GM10248 (cell line): ENCODE measurements at places on chromosomes 4 and X.

- no peak for DNase-seq
Observed at GRCh38 chr4:17367201-17367600, 144.7 kb downstream of the QDPR start.

- no peak for DNase-seq
Observed at GRCh38 chr4:16588149-16588548, 310.3 kb downstream of the LDB2 start.

DNA sequence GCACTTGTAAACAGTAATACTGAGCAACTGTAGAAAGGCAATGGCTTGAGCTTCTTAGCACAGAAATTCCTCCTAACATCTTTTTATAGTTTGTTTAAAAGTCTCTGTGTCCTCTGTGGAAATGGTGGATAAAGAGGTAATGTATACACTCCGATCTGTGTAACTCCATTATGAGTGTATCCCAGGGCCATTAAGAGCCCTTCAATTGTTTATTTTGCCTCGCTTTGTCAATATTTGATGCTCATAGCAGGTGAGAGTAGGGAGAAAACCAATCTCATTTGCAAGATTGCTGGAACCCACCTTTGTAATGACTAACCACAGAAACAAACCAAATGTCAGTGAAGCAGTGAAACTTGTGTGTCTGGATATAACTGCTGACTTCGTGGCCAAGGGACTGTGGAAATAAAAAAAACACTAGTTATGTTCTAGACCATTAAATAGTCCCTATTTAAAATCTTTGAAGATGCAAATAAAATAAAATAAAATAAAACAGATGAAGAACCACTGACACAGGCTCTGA lies 598.2 kb upstream of the BOD1L1 start:
- DNase-seq, result no peak

DNA sequence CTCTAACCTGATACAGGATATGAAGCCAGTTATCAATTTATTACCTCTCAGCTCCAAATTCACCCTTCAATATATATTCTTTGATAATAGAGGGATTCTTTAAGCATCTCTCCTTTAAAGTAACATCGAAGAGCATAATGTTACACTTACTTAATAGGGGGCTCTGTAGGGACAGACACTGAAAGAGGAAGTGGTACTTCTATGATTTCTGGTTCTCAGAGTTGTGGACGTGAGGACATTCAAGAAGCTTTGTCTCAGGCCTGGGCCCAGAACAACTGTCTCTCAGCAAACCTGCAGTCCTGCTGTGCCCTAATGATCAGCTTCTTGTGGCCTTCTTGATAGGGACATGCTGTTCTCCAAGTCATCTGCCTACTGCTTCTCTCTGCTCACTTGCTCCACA lies 4.2 kb upstream of the ZXDB start:
- DNase-seq, result peak; percentile 8

GRCh38 chr4:105622269-105622668 lies 69.8 kb downstream of the ARHGEF38 start:
- no peak for DNase-seq

GRCh38 chr4:14143892-14144291 lies 516.4 kb upstream of the BOD1L1 start:
- no peak for DNase-seq

DNA sequence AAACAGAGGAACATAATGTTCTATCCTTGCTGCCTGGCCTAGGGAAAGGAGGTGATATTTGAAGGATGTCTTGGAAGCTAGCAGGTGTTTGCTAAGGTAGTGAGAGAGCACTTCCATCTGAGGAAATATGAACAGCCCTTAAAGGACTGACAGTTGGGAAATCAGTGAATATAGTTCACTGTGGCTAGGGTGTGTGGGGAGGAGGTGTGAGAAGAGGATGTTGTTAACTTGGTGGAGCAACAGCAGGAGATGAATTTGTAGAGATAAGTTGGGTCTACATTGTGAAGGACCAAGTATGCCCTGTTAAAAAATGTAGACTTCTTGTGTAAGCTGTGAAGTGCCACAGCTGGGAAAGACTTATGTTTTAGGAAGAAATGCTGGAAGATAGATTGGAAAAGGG lies 25.5 kb downstream of the TBC1D19 start:
- DNase-seq, result no peak

GRCh38 chr4:125849869-125850268 lies 535.1 kb downstream of the FAT4 start:
- DNase-seq, result no peak

DNA sequence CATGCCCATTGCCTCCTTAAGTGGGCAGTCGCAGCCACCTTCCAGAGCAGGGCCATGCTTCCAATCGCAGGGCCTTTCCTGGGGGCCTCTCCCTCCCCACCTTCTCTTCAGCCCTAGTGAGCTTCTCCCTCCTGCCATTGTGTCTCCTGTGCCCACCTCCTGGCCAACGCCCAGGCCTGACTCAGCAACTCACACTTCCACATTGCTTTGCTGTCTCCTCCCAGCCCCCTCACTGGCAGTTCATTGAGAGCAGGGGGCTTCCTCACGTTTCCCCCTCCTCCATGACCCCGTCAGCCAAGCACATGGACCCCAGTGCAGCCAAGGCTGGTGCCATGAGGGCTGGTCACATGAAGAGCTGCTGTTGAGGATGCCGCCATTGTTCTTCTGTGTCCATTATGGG lies 25.9 kb downstream of the HTRA3 start:
- DNase-seq, result no peak

GRCh38 chr4:7000421-7001176 lies 42.6 kb upstream of the TADA2B start:
- no peak for DNase-seq

DNA sequence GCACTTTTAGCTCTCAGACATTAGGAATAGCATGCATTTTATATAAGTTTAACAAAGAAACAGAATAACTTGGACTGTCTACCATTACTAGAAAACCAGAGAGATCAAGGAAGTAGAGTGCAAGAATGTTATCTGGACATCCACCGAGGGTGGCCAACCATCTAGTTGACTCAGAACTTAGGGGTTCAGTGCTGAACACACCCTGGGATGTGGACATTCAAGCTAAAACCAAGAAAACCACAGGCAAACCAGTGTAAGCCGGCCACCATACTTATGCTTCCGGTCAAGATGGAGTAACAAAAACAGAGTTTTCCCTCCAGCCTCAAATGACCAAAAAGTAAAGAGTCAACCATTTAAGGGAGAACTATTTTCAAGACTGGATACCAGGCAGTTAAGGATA lies 181.4 kb upstream of the MXRA5 start:
- DNase-seq, result no peak

DNA sequence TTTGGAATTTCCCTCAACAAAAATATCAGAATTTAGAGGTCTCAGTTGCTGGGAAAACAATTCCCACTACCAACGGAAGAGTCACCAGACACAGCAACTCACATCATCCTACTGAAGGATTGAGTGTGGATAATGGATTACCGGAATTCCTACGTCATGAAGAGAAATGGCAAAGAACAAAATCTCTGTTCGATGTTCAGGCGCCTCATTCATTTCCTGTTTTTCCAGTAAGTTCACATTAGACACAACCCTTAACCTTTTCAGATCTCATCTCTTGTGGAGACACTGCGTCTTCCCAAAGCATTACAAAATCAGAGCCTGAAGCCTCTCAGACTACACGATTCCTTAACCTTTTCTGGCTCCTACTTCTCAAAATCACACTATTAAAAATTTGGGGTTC lies 58.5 kb upstream of the CPEB2 start:
- no peak for DNase-seq
